Osteoblast (primary cell): ENCODE measurements at places on chromosomes 2 and 18. TPM values are rescaled to one million over a fixed set of nuclear protein-coding genes. Genes with fewer than 3 reads are reported as not detected.

DNA sequence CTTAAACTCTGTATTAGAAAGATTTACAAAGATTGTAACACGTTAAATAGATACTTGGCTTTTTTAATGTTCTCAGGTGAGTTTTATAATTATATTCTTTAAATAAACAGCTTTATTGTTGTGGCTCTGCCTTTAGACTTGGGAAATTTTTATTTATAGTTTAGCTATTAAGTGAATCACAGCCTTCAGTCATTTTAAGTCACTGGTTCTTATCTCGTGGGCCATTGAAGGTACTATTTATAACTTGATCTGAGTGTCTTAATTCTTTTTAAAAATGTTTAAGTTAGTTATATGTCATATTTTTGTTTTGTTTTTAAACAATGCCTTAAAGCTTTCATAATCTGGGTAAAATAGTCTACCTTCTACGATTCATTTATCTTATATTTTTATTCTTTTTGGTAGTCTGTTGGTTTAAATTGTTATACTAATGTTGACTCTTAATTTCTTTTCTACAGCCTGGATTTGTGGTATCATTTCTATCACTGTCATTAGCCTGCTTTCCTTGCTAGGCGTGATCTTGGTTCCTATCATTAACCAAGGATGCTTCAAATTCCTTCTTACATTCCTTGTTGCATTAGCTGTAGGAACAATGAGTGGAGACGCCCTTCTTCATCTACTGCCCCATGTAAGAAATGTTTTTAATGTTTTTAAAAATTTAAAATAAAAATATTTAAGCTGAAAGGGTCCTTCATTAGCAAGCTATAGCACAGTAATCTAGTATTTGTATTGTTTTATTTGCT lies 49.3 kb downstream of the SLC39A10 start:
- DNase-seq: no peak
- H3K27ac ChIP-seq: peak overlapping the region; percentile 43
- no peak overlapping the region for H3K4me3 ChIP-seq
- no peaks in the 10 kb centered on the region for H3K27me3 ChIP-seq
- H3K36me3 ChIP-seq: peaks cover 5% of the 10 kb centered on the region

Gene GPR148
- not detected in 2 replicates for total RNA-seq

GRCh38 chr2:96819128-96819875 lies 3.2 kb downstream of the CNNM3 start:
- DNase-seq: no peak
- peaks cover 17% of the 10 kb centered on the region for H3K4me1 ChIP-seq
- H3K36me3 ChIP-seq: no peaks in the 10 kb centered on the region
- no peaks in the 10 kb centered on the region for H3K27me3 ChIP-seq

DNA sequence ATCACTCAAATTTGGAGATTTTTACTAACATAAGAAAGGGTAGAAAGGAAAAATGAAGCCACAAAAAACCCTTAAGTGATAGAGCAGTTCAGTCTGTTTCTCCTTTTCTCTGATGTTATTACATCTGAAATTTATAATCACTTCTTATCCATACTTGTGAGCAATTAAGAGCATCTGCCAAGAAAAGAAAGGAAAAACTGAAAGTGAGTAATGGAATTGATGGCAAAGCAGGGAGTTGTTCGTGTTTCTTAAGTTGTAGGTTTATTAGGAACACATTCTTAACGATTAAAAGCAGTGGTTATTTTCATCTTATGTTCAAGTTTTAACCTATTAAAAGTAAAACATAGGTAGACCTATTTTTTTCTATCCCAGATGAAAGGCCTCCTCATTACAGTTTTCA lies 277.7 kb downstream of the RND3 start:
- H3K36me3 ChIP-seq: no peaks in the 10 kb centered on the region
- no peaks in the 10 kb centered on the region for H3K27me3 ChIP-seq
- H3K4me1 ChIP-seq: peaks cover 22% of the 10 kb centered on the region
- H3K4me3 ChIP-seq: no peak overlapping the region

GRCh38 chr2:27121906-27122305 lies 1.7 kb upstream of the ABHD1 start:
- no peaks in the 10 kb centered on the region for H3K36me3 ChIP-seq
- DNase-seq: no peak
- no peak overlapping the region for H3K4me3 ChIP-seq
- peaks cover 40% of the 10 kb centered on the region for H3K27me3 ChIP-seq
- no peak overlapping the region for H3K27ac ChIP-seq

DNA sequence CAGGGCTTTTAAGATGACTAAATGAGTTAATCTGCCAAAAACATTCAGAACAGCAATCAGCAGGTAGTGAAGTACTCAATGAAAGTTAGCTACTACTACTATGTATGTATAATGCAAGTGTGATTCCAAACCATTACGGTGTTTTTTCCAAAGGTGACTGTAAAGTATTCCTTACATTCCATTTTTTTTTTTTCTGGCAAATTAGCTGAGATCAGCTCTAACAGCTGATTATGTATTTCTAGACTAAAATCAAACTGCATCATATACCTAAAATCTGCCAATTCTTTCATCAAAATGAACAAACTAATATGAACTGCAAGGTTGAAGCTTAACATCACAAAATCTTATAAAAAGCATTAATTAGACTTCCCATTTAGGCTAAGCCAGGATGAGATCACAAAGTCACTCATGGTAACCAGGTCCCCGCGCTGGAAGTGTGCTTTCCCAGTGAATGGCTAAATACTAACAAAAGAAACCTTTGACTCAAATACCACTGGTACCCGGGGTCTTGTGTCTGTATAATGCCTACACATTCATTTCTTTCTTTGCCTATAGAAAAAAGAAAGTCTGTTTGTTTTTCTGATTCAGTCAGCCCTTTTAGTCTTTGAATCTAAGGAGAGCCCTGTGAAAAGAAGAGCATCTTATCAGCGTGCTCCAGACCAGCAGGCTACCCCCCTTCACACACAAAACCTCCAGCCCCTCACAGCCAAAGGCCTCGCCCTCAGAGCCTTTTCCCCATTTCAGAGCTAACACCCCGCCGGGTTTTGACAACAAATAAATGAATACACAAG lies 88.3 kb downstream of the RBMS1 start:
- DNase-seq: peak; percentile 74
- H3K27ac ChIP-seq: peak overlapping the region; percentile 87
- no peaks in the 10 kb centered on the region for H3K36me3 ChIP-seq
- peak overlapping the region; percentile 83 for H3K4me3 ChIP-seq

DNA sequence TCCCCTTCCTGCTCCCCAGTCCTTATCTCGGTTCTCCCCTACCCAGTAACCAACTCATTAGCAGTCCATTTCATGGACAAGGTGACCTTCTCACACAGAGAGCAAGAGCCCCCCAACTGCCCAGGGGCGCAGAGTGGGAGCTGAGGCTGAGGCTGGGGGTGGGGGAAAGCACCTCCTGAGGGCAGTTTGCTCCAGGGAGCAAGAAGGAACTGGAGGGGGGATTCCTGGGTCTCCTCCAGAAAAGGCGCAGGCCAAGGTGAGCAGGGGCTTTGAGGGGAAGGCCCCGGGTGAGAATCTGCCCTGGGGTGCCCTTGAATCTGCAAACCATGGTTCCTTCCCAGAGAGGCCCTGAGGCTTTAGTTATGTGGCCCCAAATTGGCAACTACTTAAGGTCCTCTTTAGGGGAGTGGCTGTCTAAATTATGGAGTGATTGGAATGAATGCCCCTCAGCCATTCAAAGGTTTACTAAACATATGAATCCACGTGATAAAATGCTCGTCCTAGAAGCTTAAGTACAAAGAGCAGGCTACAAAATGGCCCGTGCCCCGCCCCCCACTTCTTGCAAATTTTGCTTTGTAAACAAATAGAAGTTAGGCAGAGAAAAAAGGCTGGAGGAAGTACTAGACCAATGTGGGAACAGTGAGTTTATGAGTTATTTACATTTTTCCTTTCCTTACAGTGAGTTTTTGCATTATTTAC lies 123.5 kb upstream of the HS6ST1 start:
- no peaks in the 10 kb centered on the region for H3K36me3 ChIP-seq
- H3K27me3 ChIP-seq: no peaks in the 10 kb centered on the region
- peak; percentile 74 for DNase-seq
- no peak overlapping the region for H3K27ac ChIP-seq
- no peak overlapping the region for H3K4me3 ChIP-seq
- no peaks in the 10 kb centered on the region for H3K4me1 ChIP-seq

DNA sequence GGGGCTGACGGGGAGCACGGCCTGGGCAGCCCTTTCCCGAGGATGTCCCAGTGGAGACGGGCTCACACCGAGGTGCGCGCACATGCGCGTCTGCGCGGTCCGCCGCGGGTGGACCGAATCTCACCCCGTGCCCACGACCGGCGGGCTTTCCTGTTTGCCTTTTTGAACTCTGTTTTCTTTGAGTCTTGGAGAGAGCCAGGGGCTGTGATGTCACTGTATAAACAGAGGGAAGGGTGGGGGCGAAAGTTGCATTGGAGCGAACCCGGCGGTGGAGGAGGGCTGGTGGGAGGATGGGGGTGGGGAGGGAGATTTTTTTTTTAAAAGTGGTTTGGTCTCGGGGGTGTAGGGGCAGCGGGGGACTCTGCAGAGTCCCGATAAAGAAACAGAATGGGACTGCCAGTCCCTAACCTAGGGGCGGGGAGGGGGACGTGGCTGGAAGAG lies 141.2 kb upstream of the CTAGE1 start:
- peak; percentile 92 for DNase-seq
- no peaks in the 10 kb centered on the region for H3K27me3 ChIP-seq
- peak overlapping the region; percentile 94 for H3K27ac ChIP-seq

Gene RAB6C
- total RNA-seq: not detected in 2 replicates

Gene KRCC1
- 24.2 and 25.9 TPM in 2 replicates for total RNA-seq

Gene AMMECR1L
- total RNA-seq: 15.0 and 15.6 TPM in 2 replicates

Gene VWC2L
- total RNA-seq: not detected in 2 replicates

Gene LBX2
- 4.1 and 5.4 TPM in 2 replicates for total RNA-seq

DNA sequence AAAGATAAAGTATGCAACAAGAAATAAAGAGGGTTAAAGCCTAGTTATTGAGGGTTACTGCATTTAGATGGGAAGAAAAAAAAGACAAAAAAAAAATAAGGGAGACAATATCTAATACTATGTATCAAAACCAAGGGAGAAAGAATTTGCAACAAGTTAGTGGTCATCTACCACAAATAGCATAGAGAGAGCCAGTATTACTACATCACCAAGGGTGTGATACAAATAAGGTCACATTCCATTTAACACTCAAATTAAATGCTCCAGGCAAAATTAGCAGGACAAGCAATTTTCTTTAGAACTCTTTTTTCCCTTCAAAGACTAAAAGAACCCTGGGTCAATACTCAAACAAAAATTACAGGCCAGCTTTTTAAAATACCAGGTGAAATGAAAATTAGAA lies 115.1 kb upstream of the GULP1 start:
- peaks cover 3% of the 10 kb centered on the region for H3K4me1 ChIP-seq
- H3K36me3 ChIP-seq: no peaks in the 10 kb centered on the region
- H3K27me3 ChIP-seq: no peaks in the 10 kb centered on the region
- no peak overlapping the region for H3K4me3 ChIP-seq

Gene CAPN14
- total RNA-seq: under 0.01 TPM in 2 replicates
